ELR (cell line): ENCODE measurements at places on chromosomes 2 and 18.

- DNase-seq, result no peak
Observed at GRCh38 chr2:56960581-56960980, 776.8 kb downstream of the CCDC85A start.

GRCh38 chr2:189548666-189549448 lies 31.7 kb downstream of the SLC40A1 start:
- peak; percentile 22 for DNase-seq

DNA sequence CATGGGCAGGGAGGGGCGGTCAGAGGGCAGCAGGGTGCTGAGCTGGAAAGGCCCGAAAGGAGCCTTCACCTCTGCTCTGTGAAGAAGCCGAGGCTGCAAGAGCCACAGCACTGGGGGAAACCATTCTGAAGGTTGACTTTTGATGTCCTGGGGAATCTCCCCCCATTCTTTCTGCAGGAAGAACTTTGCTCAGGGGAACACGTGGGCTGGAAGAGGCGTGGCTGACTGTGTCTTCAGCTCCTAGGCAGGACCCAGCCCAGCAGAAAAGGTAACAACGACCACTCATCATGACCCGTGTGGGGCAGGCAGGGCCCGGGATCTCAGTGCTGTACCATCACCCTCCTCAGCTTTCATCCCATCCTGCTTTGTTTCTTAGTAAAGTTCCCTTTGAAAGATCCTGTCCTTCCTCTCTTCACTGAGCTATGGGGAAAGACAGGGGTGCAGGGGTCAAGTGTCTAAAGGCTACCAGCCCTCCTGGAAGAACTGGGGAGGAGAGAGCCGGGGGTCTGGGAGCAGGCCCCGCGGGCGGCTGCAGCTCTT lies 312.7 kb downstream of the CELF4 start:
- DNase-seq, result no peak

DNA sequence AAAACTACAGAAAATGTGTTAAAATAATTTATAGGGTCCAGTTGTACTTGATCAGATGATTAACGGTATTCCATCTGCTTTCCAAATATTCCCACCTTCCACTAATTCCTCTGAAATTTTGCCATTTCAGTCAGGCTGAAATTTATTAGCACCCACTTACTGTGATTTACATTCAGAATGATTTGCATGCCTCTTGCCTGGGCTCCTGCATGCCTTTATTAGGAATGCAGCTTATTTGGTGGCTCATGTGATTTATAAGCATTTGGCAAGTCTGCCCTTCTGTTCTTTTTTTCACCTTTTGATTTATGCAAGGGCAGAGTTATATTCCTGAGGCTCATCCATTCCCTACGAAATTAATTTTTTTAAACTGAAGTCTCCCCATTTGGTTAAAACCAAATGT lies 1594.5 kb upstream of the PIK3C3 start:
- no peak for DNase-seq

DNA sequence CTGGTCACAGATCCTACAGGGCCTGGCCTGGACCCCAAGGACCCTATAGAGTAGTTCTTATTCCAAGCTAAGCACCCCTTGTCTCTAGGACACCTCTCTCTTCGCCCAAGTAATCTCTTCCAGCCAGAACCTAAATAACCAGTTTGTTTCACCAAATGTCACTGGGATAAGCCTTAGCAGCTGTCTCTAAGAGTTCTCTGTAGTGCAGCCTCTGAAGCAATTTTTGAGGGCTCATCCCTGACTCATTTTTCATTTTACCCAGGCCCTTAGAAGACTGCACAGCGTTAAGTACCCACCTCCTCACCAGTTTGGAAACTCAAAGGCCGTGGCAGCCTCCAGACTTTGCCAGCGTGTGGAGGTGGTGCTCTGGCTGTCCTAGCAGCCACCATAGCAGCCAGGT lies 290.1 kb upstream of the SIX2 start:
- DNase-seq, result no peak

GRCh38 chr2:18136881-18137475 lies 258.5 kb downstream of the KCNS3 start:
- DNase-seq, result no peak

DNA sequence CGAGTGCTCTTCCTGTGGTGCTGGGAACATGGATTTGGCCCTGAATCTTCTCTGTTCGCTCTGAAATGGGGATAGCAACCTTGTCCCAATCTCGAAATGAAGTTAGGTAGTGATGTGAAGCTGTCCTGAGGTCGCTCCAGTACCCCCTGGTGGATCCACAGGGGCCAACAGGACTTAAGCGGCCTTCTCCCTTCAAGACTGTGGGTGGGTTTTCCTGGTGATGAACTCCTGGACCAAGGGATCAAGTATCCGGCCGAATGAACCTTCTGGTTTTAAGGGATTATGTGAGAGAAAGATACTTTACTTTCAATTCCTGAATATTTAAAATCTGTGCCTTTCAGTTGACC lies 156.5 kb downstream of the NAPG start:
- DNase-seq, result no peak

DNA sequence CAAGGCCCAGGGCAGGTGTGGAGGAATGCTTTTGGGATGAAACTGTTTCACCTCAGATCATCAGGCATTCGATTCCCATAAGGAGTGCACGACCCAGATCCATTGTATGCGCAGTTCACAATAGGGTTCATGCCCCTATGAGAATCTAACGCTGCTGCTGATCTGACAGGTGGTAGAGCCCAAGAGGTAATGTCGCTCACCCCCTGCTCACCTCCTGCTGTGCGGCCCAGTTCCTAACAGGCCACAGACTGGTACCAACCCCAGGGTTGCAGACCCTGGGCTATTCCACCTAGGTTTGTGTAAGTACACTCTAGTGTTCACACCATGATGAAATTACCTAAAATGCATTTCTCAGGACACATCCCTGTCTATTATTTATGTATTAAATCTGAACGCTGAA lies 72.5 kb downstream of the COPS8 start:
- no peak for DNase-seq

- no peak for DNase-seq
Observed at GRCh38 chr2:109057686-109058085, 68.7 kb upstream of the EDAR start.

- DNase-seq, result no peak
Observed at GRCh38 chr2:69483024-69483423, 45.8 kb upstream of the NFU1 start.

DNA sequence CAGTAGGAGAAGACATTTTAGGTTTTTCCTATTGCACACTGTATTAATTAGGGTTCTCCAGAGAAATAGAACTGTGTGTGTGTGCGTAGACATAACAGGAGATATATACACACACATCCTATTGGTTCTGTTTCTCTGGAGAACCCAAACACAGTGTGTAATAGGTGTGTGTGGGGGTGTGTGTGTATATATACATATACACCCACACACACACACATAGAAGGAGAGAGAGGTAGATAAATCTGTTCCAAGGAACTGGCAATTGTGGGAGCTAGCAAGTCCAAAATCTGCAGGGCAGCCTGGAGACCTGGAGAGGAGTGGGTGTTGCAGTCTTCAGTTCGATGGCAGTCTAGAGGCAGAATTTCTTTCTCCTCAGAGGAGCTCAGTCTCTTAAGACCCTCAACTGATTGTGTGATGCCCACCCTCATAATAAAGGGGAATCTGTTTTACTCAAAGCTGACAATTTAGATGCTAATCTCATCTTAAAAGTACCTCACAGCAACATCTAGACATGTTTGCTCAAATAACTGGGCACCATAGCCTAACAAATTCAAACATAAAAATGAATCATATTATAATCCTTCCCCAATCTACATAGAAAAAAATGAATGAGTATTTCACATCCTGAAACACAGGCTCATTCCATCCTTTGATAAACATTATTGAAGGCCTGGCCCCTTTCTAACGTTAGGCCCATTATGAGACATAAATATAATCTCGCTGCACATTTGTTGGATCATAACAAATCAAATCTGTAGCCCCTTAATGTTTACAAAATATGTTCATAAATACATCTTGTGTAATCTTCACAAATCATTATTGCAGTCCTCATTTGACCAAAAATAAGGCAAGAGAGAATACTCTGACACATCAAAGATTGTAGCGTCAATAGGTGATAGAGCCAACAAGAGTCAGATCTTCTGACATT lies 35.1 kb upstream of the RTN4 start:
- no peak for DNase-seq

GRCh38 chr2:113166187-113166645 lies 7.6 kb upstream of the PSD4 start:
- DNase-seq, result no peak

GRCh38 chr2:209556354-209556961 lies 132.6 kb downstream of the MAP2 start:
- DNase-seq, result peak; percentile 50

- DNase-seq, result no peak
Observed at GRCh38 chr2:6181525-6181924, 489.3 kb downstream of the SOX11 start.

GRCh38 chr2:230209422-230210051 lies 10.2 kb downstream of the SP110 start:
- no peak for DNase-seq

DNA sequence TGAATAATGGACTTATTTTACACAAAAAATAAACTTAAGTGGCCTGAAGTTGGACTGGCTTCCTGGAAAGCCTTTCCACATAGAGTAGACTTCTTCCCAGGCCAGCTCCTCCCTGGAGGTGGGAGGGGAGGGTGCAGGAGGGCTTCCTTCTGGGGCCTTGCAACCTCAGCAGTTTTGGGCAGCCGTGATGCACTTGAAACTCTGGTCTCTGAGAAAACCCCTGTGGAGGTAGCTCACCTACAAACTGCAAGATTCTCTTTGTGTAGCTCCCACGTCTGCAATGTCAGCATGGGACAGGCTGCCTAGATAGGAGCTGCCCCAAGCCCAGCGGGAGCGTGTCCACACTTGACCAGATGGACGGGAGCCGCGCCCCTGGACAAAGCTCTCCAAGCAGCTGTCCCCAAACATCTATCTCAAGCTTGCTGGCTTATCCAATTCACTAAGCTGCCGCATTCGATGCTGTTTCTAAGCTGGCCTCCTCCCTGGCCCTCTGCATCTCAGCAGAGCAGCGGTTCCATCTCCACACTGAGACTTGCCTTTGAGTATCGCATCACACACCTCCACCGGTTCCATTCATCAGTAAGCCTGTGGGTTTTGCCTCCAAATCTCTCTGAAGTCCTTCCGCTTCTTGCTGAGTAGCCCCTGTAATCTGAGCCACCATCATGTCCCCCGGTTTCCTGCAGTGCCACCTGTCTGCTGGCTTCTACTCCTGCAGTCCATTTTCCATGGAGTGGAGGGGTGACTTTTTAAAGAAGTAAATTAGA lies 1.6 kb upstream of the LPIN1 start:
- peak; percentile 54 for DNase-seq

DNA sequence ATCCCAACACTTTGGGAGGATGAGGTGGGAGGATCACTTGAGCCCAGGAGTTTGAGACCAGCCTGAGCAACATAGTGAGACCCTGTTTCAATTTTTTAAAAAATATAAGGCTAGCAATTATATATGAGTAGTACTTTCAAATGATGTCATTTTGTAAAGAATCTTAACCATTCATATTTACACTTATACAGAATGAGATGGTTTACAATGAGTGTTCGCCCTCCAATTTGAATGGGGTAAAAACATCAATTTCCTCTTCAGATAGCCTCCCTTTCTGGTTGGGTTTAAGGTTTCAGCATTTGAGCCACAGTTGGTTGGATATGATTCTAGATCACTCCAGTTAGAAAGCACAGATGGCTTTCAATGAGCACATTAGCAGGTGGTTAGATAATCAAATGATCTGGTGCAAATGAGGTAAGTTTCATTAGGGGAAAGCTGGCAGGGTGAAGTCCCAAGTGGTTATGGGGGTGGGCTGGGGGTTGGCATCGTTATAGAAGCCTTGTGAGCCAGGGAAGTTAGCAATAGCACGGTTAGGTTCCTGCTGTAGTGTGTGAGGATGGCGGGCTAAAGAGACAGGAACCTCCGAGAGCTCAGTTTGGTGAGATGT lies 63.9 kb downstream of the TRPM8 start:
- DNase-seq, result no peak

- peak; percentile 5 for DNase-seq
Observed at GRCh38 chr18:49111191-49111988, 160.6 kb upstream of the SMAD7 start.

- DNase-seq, result no peak
Observed at GRCh38 chr2:235979753-235980435, 188.3 kb downstream of the GBX2 start.

DNA sequence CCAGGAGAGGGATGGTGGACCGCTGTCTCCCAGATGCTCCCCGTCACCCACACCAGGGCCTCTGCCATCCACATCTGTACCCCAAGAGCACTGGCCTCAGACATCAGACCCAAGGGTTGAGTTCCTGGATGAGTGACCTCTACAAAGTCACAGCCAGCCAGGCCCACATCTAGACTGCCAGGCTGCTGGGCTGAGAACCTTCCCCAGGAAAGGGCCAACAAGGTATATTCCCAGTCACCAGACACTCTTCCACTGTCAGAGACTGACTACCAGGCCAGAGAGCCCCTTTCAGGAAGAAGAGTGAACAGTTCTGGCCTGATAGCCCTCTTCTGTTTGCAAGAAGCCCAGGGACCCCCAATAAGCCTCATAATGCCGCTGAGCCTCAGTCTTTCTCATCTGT lies 44.3 kb downstream of the C1QL2 start:
- no peak for DNase-seq

- DNase-seq, result peak; percentile 89
Observed at GRCh38 chr2:225735844-225736243, 336.3 kb downstream of the NYAP2 start.

- peak; percentile 17 for DNase-seq
Observed at GRCh38 chr2:64202206-64202845, 58.1 kb upstream of the PELI1 start.

GRCh38 chr2:237281836-237282306 lies 132.1 kb downstream of the COL6A3 start:
- DNase-seq, result peak; percentile 95

GRCh38 chr18:78764544-78764943 lies 215.1 kb upstream of the SALL3 start:
- DNase-seq, result no peak

DNA sequence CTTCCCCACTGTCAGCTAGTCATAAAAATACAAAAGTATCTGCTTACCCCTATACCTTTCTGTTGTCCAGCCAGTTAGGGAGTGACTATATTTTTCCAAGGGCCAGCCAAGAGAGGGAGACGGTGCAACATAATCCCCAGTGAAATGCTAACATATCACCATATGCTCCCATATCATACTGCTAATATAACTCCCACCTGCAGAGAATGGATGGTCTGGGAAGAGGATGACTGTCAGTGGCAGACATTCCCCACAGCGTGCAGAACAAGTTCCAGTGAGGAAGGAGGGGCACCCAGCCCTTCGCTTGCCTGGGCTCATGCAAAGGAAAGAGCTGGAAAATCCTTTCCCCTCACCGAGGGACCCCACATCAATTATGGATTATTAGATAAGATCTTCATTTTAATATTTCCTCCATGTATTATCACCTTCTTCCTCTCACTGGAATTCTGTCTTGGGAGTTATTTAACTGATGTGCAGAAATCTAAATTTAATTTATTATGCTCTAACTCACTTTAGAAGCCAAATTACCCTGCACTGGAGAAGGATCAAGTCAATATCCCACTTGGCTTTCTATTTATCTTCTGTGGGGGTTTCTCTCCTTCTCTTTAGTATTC lies 135.6 kb downstream of the GALNT14 start:
- no peak for DNase-seq

- peak; percentile 47 for DNase-seq
Observed at GRCh38 chr2:199602271-199602895, 144.6 kb upstream of the SATB2 start.
